Activated CD4-positive, alpha-beta T cell treated with anti-CD3 and anti-CD28 coated beads, Interleukin-2, amount 50 U/mL, for 24 hours (primary cell): ENCODE measurements at places on chromosomes 2 and 18.

- DNase-seq: no peak
Measured at GRCh38 chr2:47907039-47907781, 912 bp upstream of the FBXO11 start.

- no peak for DNase-seq
Measured at GRCh38 chr2:144132357-144132756, 387.6 kb downstream of the ZEB2 start.

GRCh38 chr2:16604236-16604635, 61.4 kb downstream of the CYRIA start:
- no peak for DNase-seq

DNA sequence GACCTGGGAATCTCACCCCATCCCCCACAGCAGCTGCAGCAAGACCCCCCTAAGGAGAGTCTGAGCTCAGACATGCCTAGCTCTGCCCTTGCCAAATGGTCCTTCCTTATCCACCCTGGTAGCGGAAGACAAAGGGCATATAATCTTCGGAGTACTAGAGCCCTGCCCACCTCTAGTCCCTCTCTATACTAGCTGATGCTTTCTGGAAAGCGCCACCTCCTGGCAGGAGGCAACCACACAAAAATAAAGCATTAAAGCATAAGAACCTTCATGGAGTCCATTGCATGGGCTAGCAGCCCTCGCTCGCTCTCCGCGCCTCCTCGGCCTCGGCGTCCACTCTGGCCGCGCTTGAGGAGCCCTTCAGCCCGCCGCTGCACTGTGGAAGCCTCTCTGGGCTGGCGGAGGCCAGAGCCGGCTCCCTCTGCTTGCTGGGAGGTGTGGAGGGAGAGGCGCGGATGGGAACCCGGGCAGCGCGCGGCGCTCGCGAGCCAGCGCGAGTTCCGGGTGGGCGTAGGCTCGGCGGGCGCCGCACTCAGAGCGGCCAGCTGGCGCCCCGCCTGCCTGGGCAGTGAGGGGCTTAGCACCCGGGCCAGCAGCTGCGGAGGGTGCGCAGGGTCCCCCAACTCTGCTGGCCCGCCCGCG, 941.2 kb downstream of the SUCLG1 start:
- no peak for DNase-seq

GRCh38 chr2:203340791-203341487, 12.7 kb downstream of the ABI2 start:
- DNase-seq: no peak

- no peak for DNase-seq
Measured at GRCh38 chr2:216074794-216075193, 6.8 kb downstream of the PECR start.

DNA sequence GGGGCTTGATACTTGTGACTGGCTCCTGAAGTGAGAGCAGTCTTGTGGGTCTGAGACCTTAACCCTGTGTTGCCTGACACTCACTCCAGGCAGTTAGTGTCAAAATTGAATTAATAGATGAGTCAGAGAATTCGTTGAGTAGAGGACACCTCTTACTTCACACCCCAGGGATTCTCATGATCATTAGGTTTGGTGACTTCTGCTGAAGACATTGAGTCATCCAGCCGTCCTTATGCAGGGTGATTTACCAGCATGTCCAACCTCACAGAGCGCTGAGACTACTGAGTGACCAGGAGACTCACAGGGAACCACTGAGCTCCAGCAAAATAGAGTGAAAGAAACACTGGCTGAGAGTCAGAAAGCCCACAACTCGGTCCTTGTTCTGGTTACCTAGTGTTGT, 36.0 kb upstream of the EVA1A start:
- no peak for DNase-seq

- DNase-seq: no peak
Measured at GRCh38 chr2:26569216-26570082, 71.7 kb downstream of the CIB4 start.

DNA sequence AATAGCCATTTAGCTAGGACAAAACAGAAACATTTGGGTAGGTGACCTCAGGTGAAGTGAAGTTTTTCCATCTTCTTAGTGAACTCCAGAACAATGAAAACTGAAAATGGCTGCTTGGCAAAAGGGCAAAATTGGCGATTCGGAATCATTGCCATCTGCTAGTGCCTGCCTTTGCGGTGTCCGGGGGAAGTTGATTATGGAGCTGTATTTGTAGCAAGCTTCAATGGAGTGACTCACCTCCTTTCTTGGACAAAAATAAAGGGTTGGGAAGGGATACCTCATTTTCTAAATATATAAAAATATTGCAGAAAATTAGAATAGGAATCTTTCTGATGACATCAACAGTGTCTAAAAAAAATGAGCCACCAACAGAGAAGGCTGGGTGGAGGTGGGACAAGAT, 460.5 kb downstream of the TGIF1 start:
- no peak for DNase-seq

GRCh38 chr2:221309892-221310583, 262.1 kb downstream of the EPHA4 start:
- DNase-seq: no peak
